ENCODE measurements at places on chromosomes 2 and 18.

- DNase-seq, result no peak
Measured at GRCh38 chr2:120747281-120747680, 11.6 kb downstream of the GLI2 start.

DNA sequence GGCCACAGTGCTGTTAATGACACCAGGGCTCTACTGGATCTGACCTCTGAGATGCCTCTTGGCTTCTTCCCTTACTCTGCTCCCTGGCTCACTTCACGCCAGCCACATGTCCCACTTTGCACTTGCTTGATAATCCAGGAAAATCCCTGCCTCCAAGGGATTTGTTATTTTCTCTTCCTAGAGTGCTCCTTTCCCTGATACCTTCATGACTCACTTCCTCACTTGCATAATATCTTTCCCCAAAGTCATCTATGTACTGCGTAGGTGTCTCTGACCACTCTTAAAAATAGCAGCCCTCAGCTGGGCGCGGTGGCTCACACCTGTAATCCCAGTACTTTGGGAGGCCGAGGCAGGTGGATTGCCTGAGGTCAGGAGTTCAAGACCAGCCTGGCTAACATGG is 572.3 kb downstream of the PLCL1 start:
- DNase-seq, result no peak

DNA sequence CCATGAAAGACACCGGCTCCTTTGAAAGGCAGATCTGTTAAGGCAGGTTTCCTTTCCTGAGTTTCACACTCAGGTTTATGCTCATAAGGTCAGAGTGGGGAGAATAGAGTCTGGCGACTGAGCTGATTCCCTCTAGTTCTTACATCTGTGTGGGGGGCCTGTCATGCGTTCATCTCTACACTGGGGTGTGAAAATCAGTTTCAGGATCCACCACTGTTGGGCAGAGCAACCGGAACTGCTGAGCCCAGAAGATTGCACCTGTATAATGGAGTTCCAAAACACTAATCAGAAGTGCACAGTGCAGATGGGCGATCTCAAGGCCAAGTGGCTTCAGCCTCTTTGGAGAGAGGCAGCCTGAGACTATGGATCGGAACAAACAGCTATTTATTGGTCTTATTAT is 181.3 kb upstream of the NRP2 start:
- DNase-seq, result no peak

DNA sequence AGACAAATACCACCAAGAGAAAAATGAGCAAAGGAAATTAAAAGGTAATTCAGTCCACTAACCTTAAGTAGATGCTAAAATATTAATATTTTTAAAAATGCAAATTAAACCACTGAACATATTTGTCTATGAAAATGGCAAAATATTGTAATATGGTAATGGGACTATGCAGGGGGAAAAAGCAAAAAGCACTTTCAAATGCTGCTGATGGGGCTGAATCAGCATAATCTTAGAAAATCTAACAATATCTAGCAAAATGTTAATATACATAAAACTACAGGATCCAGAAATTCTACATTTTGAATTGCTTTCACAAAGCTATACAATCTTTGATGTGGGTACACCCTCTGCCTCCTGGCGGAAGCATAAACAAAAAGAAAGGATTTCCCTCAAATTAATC is 86.9 kb upstream of the DTNB start:
- DNase-seq, result no peak

Data from CD4-positive, alpha-beta T cell treated with Interleukin-2 at 100 ng/mL for 4 hours (primary cell).